ENCODE measurements at places on chromosomes 7 and 10.
A peak's percentile ranks its signal among the peaks of the same experiment; 100 is the strongest.

DNA sequence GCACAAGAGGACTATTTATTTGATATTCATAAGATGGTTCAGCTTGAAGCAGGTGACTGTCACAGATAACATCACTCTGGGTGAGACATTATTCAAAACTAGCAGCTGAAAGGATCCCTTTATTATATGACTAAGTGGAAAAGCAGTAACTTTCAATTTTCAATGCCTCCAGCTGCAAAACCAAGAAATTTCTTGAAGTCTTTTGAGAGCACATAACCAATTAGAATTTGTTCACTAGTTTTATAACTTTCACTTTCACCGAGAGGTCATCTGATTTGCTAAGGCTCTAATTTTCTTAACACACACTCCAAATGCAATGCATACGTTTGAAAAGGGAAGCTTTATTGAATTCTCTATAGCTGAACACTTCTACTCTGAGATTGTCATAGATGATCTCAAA, 88.6 kb upstream of the KLF14 start:
- DNase-seq = no peak

GRCh38 chr10:97081621-97082235, 104.0 kb downstream of the SLIT1 start:
- DNase-seq = peak; percentile 28

DNA sequence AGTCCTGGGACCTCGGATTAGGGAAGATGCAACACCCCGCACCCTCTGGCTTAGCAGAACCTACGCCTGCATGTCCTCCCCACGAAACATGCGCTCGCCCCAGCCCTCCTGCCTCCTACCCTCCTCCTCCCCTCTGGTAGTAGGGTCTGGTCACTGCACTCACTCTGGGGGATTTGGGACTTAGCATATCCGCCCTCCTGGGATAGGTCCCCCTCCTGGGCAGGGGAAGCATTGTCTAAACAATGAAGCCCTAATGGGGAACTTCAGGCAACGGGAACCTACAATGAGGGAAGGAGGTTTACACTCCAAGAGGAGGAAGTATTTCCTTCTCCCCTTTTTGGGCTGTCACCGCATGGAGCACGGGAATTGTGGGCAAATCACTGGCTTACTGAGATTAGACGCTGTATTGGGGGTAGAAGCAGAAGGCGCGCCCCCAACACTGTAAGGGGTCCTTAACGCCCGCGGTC, 892 bp downstream of the CRHR2 start:
- no peak for DNase-seq

GRCh38 chr10:817371-817770, 114.1 kb downstream of the LARP4B start:
- no peak for DNase-seq

GRCh38 chr10:77638321-77639101, 903 bp upstream of the KCNMA1 start:
- no peak for DNase-seq

GRCh38 chr10:132593389-132593788, 55.8 kb downstream of the INPP5A start:
- no peak for DNase-seq

DNA sequence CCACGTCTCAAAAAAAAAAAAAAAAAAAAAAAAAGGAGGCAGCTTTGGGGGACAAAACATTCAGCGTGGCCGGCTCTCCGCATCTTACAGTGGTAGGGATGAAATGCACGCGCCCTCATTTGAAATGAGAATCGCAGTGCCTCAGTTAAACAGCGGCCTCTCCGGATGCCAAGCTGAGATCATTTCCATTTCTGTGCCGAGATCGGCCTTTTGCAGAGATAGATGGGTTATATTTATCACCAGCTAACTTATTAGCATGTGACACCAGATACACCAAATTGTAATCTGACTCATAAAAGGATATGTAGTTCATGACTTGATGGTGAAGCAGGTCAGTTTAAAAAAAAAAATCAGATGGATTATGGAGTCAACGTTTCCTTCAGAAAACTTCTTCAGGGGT, 138.7 kb downstream of the CUX1 start:
- DNase-seq = no peak

DNA sequence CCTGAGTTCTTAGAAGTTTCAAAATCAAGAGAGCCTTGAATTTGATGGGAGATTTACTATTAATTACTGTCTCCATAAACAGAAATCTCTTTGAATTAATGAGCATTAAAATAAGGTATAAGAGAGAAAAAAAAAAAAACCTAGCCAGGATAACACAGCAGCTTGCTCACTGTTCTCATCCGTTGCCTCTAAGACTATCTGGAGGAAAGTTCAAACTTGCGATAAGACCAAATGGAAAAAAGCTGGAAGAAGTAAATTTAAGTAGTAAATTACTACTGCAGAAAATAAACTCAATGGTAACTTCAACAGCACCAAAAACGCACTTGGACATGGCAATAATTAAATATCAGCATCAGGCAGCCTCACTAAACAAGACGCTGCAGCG, 36.7 kb downstream of the GNA12 start:
- DNase-seq = no peak
